ENCODE measurements at places on chromosomes 7 and 10.

DNA sequence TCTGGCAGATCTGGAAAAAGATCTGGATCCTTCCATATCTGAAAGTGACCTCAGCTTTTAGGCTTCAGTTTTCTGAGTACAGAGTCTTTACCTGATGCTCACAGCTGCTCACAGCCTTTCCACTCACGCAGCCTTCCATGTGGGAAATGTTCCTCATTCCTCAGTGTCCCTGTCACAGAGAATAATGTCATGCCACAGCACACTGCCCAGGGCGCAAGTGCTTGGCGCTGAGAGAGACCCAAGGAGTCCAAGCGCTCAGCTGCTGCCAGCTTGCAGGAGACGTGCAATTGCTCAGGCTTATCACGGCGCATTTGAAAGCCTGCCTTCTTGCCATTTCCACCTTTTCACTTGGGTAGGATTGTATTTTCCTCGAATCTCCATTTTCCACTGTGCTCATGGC, 271.9 kb upstream of the MKI67 start:
- DNase-seq: no peak

- no peak for DNase-seq
These were observed 67.9 kb upstream of the AFAP1L2 start for GRCh38 chr10:114471906-114472876.

- no peak for DNase-seq
These were observed 126.8 kb downstream of the ADRA2A start for GRCh38 chr10:111203615-111204014.

DNA sequence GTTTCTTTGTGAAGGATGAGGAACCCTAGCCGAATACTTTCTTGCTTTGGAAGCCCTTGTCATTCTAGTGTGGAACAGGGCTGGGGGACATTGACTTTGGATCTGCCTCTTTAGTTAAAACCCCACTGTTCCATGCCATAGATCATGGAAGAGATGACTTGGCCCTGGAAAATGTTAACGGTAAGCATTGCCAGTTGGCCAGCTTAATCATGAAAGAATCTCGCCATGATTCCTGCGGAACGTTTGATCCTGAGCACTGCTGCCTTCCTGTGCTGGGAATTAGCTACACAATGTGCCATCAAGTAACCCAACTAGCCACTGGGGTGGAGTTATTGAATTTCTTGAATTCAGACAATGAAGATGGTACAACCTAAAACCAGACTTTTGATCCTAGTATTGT, 177.6 kb upstream of the FZD8 start:
- DNase-seq: no peak

- no peak for DNase-seq
These were observed 95.9 kb downstream of the PDE1C start for GRCh38 chr7:31974351-31974750.

DNA sequence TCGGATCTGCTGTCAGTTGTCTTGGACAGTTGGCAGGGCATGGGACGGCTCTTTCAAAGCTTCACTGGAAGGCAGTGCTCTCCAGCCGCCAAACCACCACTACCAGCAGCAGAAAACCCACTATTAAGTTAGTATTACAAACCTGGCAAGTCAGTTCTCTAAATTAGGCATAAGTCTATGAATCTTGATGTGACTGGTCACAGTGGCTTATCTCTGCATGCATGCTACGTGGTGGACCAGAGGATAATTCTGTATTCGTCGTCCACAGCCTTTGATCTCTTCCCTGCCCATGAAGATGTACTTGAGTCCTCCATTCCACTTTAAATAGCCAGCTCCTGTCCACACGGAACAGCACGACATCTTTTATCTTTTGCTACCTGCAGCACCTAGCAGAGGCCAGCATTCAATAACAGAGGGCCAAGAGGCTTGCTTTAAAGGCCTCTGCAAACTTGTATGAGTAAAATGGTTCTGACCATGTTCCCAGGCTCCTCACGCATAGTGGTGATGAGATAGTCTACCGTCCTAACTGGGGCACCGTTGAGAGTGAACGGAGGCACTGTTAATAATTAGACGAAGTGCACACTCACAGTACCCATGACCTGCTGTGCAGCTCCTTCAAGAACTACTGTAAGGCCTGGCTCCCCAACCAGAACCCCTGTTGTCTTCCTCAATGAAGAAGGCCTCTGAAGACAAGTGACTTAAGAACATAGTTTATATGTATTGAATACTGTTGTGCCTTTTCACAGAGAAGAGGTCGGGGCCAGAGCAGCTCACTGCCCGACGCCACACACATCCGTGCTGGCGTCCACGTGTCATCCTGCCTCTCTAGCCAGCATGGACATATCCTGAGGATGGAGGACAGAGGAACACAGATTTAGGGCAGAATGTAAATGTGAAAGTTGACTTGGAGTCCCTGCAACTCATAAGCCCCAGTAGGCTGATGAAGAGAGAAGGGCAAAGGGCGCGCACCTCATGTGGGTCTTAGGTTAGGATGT, 1.0 kb downstream of the GPR146 start:
- DNase-seq: no peak

- DNase-seq: no peak
These were observed 546.6 kb downstream of the INHBA start for GRCh38 chr7:41156268-41156667.

- DNase-seq: no peak
These were observed 73.5 kb downstream of the CYTH3 start for GRCh38 chr7:6198689-6199595.

GRCh38 chr10:102714621-102715455, at the start of gene SFXN2:
TSS of gene SFXN2 (plus strand) at chr10:102714636. CDS start at chr10:102726637, 12,001 bp downstream.
- no peak for DNase-seq

DNA sequence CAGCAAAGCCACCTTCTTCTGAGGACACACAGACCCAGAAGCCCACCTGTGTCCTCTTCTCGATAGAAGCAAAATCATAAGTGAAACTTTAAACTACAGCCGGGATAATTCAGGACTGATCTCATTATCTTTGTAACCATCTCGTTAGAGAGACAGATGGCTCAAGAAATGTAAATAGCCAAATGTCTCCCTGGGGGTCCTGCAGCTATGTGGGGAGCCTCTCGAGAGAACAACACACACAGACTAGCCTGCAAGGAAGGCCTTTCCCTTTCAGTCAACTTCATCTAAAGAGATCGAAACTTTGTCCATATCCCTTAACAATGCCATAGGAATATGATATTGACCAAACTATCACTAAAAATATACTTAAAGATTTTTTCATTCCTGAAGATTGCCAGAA, 93.5 kb downstream of the VWC2 start:
- DNase-seq: no peak

GRCh38 chr10:59580026-59580863, 129.4 kb downstream of the SLC16A9 start:
- no peak for DNase-seq

GRCh38 chr7:142337054-142338001, 79.5 kb upstream of the PRSS58 start:
- no peak for DNase-seq
